HuH-7.5 (cell line): ENCODE measurements at places on chromosomes 7 and 10.
A peak's percentile ranks its signal among the peaks of the same experiment; 100 is the strongest.

DNA sequence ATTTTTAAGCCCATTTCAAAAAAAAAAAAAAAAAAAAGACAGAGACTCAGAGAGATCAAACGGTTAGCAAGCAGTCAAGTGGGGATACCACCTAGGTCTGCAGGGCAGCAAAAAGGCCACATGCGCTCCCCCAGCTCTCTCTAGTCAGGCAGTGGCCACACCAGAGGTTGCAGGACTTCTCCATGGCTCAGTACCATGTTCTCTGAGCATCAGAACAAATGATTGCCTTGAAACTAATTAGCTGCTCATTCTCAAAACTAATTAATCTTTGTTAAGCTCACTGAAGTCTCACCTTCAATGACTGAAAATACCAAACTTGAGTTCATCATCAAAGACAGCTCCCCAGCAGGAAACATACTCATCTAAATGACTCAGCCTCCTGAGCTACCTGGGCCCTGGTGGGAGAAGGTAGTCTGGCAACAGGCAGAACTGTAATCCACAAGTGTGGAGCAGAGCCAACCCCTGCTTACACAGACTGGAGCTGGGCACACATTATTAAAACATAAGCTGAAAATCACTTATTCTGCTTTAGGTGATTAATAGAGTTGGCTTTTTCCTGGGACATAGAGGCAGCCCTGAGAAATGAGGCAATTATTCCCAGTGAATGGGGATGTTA, 319.6 kb downstream of the GRID1 start:
- no peak for DNase-seq

DNA sequence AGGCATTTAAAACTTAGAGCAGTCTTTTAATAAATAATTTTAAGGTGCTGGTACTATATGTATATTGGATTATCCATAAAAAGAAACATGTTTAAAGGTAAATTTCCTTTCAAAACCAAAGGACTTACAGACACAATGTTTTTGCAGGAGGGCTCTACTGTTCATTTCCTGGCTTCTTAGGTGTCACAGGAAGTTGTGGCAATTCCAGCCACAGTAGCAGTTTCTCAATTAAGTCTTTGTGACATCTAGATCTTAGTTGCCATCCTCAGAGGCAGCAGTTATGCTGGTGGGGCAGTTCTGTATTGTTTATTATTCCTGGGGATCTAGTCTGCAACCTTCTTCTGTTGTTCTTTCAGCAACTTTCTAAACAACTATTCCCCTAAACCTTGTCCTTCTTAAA, 460.1 kb downstream of the MAGI2 start:
- no peak for DNase-seq

- no peak for DNase-seq
Observed at GRCh38 chr7:2872296-2872874, 28.3 kb upstream of the GNA12 start.

- DNase-seq: peak; percentile 41
Observed at GRCh38 chr10:30687698-30688213, 58.2 kb upstream of the LYZL2 start.

GRCh38 chr7:148153616-148154284, 436.8 kb upstream of the C7orf33 start:
- no peak for DNase-seq

DNA sequence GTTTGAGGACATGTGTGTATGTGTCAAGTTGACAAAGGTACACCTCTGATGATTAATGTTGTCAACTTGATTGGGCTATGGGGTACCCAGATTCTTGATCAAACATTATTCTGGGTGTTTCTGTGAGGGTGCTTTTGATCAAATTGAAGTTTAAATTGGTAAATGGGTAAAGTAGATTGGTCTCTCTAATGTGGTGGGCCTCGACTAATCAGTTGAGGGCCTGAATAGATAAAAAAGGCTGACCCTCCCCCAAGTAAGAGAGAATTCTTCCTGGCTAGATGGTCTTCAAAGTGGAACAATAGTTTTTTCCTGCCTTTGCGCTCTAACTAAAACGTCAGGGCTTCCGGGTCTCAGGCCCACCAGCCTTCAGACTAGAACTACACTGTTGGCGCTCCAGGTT, 309.9 kb upstream of the MGMT start:
- no peak for DNase-seq

- DNase-seq: no peak
Observed at GRCh38 chr10:5670662-5671375, 4.4 kb upstream of the ASB13 start.

DNA sequence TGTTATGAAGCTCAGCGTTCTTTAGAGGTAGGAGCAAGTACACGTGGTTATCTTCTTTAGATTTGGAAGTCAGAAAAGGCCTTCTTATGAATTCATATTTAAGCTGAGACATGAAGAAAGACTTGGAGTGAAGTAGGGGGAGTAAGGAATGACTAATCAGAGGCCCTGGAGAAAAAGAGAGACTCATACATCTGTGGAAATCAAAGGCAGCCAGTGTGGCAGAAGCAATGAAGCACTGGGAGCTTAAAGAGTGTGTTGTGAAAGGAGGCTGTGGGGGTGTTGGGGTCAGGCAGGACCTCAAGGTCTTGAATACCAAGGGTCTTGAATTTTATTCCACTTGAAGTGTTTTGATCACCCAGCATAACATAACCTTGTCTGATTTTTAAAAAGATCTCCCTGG, 35.7 kb upstream of the FGL2 start:
- no peak for DNase-seq

GRCh38 chr10:112360308-112361270, 13.3 kb upstream of the ACSL5 start:
- DNase-seq: no peak

GRCh38 chr7:121371367-121371766, 24.7 kb downstream of the FAM3C start:
- no peak for DNase-seq

DNA sequence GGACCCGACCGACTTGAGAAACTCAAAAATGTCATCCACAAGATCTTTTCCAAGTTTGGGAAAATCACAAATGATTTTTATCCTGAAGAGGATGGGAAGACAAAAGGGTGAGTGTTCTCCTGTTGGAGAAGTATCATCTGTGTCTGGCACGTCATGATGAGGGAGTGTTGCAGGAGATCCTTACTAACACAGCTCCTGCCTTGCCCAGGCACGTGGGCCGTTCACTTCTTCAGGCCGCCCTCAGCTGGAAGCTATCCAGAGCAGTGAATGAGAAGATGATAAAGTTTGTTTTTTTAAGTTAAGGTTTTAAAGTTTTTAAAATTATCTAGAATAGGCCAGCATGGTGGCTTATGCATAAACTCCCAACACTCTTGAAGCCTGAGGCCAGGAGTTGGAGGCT, 6.2 kb downstream of the EIF3B start:
- no peak for DNase-seq

GRCh38 chr10:123573236-123574108, 92.7 kb upstream of the GPR26 start:
- peak; percentile 73 for DNase-seq

- no peak for DNase-seq
Observed at GRCh38 chr10:34143466-34143865, 671.6 kb downstream of the PARD3 start.

GRCh38 chr7:133165529-133165928, 83.6 kb upstream of the CHCHD3 start:
- DNase-seq: no peak

- no peak for DNase-seq
Observed at GRCh38 chr7:68414631-68415425, 1183.4 kb upstream of the AUTS2 start.
